ENCODE measurements at places on chromosomes 2 and 18. TPM values are rescaled to one million over a fixed set of nuclear protein-coding genes. Genes with fewer than 3 reads are reported as not detected.

The TSGA10 gene
- 26.5 TPM for total RNA-seq

The GALNT3 gene
- total RNA-seq: 4.6 TPM

The NETO1 gene
- total RNA-seq: 50.7 TPM

The MAPRE3 gene
- total RNA-seq: 39.9 TPM

The SPDYA gene
- total RNA-seq: 1.2 TPM

The ZNF892 gene
- total RNA-seq: 28.8 TPM

The ACKR3 gene
- total RNA-seq: 12.7 TPM

The PJVK gene
- total RNA-seq: 3.9 TPM

The LRRTM4 gene
- total RNA-seq: 70.6 TPM

The ASXL3 gene
- 74.5 TPM for total RNA-seq

The FSIP2 gene
- 2.3 TPM for total RNA-seq

The TUBB8B gene
- total RNA-seq: 0.69 TPM

The SCG2 gene
- total RNA-seq: 179 TPM

The USP40 gene
- total RNA-seq: 15.9 TPM

The RSAD2 gene
- total RNA-seq: 3.2 TPM

The COL4A3 gene
- total RNA-seq: 1.8 TPM

The SP110 gene
- total RNA-seq: 3.9 TPM

The HOXD8 gene
- total RNA-seq: not detected

The TACR1 gene
- total RNA-seq: 7.4 TPM

The REEP1 gene
- total RNA-seq: 200 TPM

The CHRNG gene
- total RNA-seq: not detected

The LCT gene
- not detected for total RNA-seq

The VIT gene
- 0.23 TPM for total RNA-seq
